ENCODE measurements at places on chromosomes 2 and 18. TPM values are rescaled to one million over a fixed set of nuclear protein-coding genes. Genes with fewer than 3 reads are reported as not detected.

TEX51 gene
- polyA plus RNA-seq: not detected

NGEF gene
- 0.62 TPM for polyA plus RNA-seq

ANO7 gene
- polyA plus RNA-seq: 2.0 TPM

MARCHF4 gene
- polyA plus RNA-seq: 0.10 TPM
